ENCODE measurements at places on chromosomes 7 and 10. TPM values are rescaled to one million over a fixed set of nuclear protein-coding genes. Genes with fewer than 3 reads are reported as not detected.

The NEUROD6 gene
- not detected for total RNA-seq

The PILRA gene
- total RNA-seq: 4.9 TPM

GRCh38 chr7:127890726-127891125, 140.5 kb downstream of the LRRC4 start:
- H3K36me3 ChIP-seq: no peaks in the 10 kb centered on the region
- no peaks in the 10 kb centered on the region for H3K27me3 ChIP-seq
- no peak for DNase-seq

GRCh38 chr10:101019440-101019703, 11.6 kb downstream of the PDZD7 start:
- no peak overlapping the region for H3K4me3 ChIP-seq
- no peak overlapping the region for H3K27ac ChIP-seq
- no peaks in the 10 kb centered on the region for H3K4me1 ChIP-seq
- no peaks in the 10 kb centered on the region for H3K27me3 ChIP-seq
- H3K36me3 ChIP-seq: no peaks in the 10 kb centered on the region

DNA sequence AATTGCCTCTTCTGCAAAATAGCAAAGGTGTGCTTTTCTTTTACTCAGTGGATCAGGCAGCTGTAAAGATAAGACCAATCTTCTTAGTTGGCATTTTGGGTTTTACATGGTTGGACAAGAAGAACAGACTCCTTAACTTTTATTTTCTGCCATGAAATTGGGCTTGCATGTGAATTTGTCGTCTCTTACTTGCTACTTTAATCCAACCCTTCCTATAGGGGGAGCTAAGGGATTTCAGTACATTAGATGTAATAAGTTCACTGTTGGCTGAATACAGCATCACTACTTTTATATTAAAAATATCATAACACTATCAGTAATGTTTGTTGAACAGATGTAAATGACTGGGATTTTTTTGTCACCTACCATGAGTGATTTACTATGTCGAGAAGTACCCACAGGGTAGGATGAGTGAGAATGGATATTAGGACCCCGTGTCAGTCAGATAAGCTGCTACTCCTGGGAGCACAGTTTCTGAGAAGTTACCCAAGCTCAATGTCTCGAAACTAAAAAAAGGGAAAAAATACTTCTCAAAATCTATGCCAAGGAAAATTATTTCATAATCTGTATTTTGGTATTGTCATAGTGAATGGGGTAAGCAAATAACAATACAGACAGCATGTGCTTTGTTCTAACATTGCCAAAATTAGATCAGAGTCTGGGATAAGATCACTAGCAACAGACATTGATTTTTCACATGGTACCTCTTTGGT, 127.4 kb upstream of the AGR3 start:
- no peaks in the 10 kb centered on the region for H3K36me3 ChIP-seq
- no peak overlapping the region for H3K4me3 ChIP-seq
- H3K27ac ChIP-seq: no peak overlapping the region
- H3K4me1 ChIP-seq: no peaks in the 10 kb centered on the region

DNA sequence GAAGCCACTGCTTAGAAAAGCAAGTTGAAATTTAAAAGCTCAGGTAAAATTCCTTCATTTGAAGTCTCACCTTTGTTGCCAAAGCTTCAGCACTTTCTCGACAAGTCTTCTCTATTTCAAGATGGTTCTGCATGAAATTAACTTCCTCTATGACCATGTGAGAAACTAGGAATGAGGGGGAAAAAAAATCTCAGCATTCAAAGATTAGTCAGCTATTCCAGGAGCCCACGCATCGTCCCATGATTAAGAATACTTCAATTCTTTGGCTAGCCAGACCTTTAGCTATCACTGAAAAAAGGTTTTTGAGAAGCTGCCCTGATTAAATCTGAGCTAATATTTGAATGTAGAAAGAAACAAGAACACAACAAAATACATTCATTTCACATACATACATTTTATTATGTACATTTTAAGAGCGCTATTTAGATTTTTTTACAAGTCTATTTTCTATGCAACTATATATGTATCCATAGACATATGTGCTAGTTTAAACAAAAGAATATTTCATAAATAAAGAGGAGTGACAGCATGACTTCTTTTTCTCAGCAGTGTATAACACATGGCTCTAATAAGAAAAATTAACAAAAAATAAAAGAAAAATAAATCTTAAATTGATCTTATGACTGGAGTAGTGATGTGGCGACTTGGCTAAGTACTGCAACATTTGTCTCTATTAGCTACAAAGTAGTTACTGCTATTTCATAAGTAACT, 44.8 kb downstream of the SHTN1 start:
- no peaks in the 10 kb centered on the region for H3K27me3 ChIP-seq
- H3K4me3 ChIP-seq: no peak overlapping the region
- no peak for DNase-seq
- no peaks in the 10 kb centered on the region for H3K4me1 ChIP-seq
- H3K27ac ChIP-seq: no peak overlapping the region

GRCh38 chr7:149883048-149883438, 9.3 kb downstream of the ATP6V0E2 start:
- no peak overlapping the region for H3K27ac ChIP-seq
- no peak overlapping the region for H3K4me3 ChIP-seq
- no peaks in the 10 kb centered on the region for H3K27me3 ChIP-seq
- no peaks in the 10 kb centered on the region for H3K36me3 ChIP-seq
